Caudate nucleus (tissue), 63 donors: ENCODE measurements at places on chromosomes 3 and 15.

- no peak for DNase-seq
Observed at GRCh38 chr3:177300842-177301241, 103.6 kb upstream of the TBL1XR1 start.

DNA sequence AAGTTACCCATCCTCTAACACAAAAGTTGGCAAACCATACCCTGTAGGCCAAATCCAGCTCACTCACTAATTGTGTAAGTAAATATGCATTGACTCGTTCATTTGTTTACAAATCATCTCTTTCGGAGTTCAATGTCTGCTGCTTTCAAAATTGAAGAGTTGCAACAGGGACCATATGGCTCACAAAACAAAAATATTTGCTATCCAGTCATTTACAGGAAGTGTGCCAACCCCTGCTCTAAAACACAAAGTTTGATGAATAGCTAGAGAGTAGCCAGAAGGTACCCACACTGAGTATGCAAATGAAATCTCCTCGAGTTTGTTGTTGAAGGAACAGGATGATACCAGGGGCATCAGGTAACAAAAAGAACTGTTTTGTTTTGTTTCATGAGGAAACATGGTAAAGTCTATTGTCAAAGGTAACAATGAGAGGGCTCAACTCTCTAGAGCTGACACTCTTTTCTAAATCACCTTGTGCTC, 236.2 kb upstream of the THBS1 start:
- DNase-seq, result no peak

DNA sequence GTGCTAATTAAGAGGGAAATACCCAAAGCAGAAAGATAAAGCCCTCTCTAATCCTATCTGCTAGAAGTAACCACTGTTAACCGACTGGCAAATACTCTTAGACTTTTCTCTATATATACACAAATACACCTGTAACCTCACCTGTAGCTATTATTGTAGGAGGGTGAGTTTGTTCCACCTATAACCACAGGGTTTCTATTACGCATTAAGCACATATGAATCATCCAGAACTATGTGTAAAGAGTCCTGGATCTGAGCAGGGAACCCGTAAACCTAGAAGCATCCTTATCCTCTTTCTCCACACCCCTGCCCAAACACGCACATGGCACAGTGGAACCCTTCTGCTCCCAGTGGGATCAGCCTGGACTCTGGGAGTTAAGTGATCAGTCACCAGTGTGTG, 172.8 kb upstream of the C2CD4B start:
- no peak for DNase-seq

DNA sequence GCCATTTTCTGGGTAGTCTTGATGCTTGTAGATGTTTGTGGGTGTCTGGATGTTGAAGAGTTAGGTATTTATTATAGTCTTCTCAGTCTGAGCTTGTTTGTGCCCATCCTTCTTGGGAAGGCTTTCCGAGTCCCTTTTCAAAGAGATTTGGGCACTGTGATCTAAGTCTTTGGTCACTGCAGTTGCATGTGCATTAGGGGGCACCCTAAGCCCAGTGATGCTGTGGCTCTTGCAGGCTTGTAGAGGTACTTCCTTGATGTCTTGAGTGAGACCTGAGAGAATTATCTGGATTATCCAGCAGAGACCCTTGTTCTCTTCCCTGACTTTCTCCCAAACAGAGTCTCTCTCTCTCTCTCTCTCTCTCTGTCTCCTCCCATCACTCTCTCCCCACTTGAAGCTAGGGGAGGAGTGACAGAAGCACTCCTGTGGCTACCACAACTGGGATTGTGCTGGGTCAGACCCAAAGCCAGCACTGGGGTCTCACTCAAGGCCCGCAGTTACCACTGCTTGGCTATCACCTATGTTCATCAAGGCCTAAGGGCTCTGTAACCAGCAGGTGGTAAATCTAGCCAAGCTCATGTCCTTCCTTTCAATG, 68.5 kb downstream of the TMCO5A start:
- peak; percentile 41 for DNase-seq

DNA sequence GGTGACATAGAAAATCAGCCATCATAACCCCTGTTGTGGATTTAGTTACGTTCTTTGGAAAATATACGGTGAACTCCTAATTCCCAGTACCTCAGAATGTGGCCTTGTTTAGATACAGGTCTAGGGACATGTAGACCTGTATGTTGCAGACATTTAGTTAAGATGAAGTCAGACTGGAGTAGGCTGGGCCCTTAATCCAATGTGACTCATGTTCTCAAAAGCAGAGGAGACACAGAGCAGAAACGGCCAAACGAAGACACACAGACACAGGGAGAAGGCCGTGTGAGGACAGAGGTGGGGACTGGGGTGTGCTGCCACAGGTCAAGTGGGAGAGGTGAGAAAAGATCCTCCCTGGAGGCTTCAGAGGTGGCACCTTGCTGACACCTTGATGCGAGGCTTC, 119.0 kb upstream of the PROK2 start:
- no peak for DNase-seq

DNA sequence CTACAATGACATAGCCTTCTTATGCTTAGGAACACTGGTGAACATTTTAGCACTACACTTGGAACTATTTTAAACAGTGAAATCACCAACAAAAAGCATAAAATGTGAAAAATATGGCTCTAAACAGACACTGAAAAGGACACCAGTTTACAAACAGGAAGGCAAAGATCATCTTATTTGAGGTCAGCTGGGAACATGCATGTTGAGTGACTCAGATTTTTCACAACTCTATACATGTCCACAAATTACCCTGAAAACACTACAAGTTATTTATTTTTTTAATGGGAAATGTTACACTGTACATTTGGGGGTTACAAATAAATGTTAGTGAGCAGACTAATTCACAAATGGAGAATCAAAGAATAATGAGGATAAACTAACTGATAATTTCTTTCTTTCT, 12.5 kb upstream of the GK5 start:
- DNase-seq, result no peak

DNA sequence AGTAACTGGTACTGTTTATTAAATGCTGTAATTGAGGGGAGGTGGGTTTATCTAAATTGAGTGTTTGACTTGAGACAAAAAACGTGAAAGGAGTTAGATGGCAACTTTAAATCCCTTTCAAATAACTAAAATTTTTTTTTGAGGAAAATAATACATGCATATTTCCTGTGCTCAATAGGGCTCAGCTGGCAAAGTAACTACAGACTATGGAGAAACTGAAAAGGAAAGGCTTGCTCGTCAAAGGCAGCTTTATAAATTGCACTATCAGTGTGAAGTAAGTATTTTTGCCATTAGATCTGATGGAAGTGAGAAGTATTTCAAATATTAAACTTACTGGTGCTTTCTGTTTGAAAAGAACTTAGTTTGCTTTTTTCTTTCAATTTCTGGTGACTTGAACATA, 72.2 kb downstream of the DZIP3 start:
- no peak for DNase-seq

DNA sequence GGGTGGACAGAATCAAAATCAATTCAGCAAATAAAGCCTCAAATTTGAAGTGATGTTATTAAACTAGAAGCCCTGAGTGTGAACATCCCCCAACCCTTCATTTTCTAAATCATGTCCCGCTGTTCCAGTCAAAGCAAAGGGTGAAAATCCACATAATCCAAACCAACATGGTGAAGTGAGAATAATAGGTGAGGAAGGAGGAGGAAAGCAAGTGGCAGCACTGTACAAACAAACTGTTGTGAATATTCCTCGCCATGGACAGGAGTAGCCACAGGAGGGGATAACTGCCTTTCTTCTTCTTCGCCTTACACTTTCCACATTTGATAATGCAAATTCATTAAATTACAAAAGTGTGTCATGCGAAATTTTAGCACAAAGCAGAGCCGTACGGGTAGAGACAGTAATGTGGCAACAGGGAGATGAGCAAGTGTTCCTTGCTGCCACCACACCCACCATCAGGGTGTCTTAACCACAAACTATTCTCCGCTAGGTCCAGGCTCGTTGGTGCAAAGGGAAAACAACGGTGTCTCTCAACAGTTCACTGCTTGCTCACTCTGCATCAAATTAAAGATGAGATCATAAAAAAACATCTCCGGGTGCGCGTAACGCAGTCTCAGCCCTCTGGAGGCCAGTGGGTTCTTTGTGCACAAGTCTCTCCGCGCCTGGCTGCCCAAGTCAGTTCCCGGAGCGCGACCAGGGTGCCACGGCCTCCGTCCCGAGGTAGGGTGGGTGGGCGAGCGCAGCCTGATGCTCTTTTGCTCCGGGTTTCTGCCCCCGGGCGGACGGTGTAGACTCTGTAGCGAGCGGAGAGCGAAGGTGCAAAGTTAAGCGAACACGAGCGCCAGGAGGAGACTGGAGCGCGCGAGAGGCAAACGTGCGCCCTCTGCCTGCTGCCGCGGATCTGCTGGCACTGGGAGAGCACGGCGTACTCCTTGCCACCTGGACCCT, 6.7 kb downstream of the EPHA3 start:
- peak; percentile 70 for DNase-seq

GRCh38 chr3:118863731-118864322, 170.8 kb downstream of the IGSF11 start:
- DNase-seq, result no peak

DNA sequence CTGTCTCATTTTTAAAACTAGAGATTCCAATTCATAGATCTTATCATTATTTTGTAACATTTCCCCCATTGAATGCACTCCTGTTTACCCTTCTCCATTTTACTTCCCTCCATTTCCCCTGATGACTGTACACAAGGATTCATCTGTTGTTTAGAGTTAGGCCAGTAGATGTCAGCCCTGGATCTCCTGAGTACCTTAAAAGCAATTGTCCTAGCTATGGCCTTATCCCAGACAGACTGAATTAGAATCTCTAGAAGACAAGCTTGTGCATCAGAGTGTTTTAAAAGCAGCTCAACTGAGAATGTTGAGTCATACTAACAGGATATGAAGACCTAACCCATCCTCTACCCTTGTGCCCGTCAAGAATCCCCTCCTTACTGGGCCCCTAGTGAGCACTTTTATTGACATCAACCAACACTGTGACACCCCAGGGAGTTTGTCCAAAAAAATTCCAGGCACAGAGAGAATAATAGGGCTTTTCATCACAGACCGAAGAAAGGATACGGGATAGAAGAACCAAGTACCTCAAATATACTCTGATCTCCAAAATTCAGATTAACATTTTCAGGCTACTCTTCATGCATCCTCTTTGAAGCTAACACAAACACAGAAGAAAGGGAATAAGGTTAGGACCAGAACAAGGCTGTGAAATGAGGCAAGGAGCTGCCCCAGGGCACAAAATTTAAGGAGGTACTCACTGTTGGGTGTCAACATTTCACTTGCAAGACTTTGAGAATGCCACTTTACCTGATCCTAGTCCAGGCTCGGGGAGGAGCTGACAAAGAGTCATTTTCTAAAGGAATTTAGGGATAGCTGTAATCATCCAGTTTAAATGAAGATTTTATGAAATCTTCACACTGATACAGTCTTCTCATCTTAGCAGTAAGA, 17.1 kb downstream of the ZBED2 start:
- DNase-seq, result no peak

GRCh38 chr15:100255644-100256043, 86.1 kb downstream of the ADAMTS17 start:
- DNase-seq, result no peak

DNA sequence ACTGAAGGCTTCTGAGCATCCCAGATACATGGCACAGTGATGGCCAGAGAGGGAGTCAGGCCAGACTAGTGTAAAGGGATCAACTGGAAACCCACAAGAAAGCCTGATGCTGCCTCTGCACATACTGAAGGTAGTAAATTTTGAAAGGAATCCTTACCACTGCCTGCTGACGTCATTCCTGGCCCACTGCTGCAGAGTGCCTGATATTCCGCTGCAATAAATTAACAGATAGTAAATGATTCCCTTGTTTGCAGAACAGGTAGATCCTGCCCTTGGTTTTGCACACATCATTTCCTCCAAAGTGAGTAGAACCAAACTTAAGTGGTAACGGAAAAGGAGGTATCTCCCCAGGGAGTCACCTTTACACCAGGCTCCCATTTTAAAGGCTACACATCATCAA, 146.7 kb downstream of the FBN1 start:
- no peak for DNase-seq
